ENCODE measurements at places on chromosomes 6 and 20.
A peak's percentile ranks its signal among the peaks of the same experiment; 100 is the strongest.

GRCh38 chr6:80988892-80989291 is 763.6 kb downstream of the TENT5A start:
- no peak for DNase-seq

GRCh38 chr6:109006818-109007217 is 87.8 kb downstream of the SESN1 start:
- DNase-seq = no peak

GRCh38 chr6:28875191-28875747 is 48.5 kb downstream of the TRIM27 start:
- no peak for DNase-seq

- DNase-seq = no peak
Observed at GRCh38 chr6:79694156-79694555, 63.0 kb downstream of the SH3BGRL2 start.

GRCh38 chr6:18842534-18842933 is 455.4 kb downstream of the RNF144B start:
- DNase-seq = no peak

- DNase-seq = peak; percentile 12
Observed at GRCh38 chr20:51122931-51123658, 100.2 kb upstream of the KCNG1 start.

GRCh38 chr6:76250666-76251065 is 178.2 kb upstream of the IMPG1 start:
- no peak for DNase-seq

- DNase-seq = no peak
Observed at GRCh38 chr20:21395666-21396598, 1.4 kb downstream of the NKX2-4 start.

GRCh38 chr6:38527371-38527770 is 112.4 kb downstream of the BTBD9 start:
- no peak for DNase-seq

- no peak for DNase-seq
Observed at GRCh38 chr20:49476016-49476355, 6.5 kb downstream of the KCNB1 start.

DNA sequence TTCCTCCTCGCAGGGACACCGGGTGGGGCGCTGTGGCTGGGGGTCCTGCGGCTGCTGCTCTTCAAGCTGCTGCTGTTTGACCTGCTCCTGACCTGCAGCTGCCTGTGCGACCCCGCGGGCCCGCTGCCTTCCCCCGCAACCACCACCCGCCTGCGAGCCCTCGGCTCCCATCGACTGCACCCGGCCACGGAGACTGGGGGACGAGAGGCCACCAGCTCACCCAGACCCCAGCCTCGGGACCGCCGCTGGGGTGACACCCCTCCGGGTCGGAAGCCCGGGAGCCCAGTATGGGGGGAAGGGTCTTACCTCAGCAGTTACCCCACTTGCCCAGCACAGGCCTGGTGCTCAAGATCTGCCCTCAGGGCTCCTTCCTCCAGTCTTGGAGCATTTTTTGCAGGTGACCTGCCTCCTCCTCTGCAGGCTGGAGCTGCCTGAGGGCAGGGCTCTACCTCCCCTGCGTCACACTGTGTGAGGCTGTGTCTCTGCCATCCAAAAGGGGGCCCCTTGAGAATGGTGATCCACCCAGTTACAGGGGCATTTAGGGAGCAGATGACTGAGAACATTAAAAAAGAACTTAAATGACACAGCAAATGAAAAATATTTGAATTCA is 3.9 kb upstream of the CNPY3 start:
- DNase-seq = no peak

- DNase-seq = no peak
Observed at GRCh38 chr6:131063764-131064272, 773 bp upstream of the EPB41L2 start.

GRCh38 chr20:54848984-54849538 is 373.7 kb downstream of the DOK5 start:
- no peak for DNase-seq

- no peak for DNase-seq
Observed at GRCh38 chr6:131629651-131630050, 1.6 kb upstream of the MED23 start.

DNA sequence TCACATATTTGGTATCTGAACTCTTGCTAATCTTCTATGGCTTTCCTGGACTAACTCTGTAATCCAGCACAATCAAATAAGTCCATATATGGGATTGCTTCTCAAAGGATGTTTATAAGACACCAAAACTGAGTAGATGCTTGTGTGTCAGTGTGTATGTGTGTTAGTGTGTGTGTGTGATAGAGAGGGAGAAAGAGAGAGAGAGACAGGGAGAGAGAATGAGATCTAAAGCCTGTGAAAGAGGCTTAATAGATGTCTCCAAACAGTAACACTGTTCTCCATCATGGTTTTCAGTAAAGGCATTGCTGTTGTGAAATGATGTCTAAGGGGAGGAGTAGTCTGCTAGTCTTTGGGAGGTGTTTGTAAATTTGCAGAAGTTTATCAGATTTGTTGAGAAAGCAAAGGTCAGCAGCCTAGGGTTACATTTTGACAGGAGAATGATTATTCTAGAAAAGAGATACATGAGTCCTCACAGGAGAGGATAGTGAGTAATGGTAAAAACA is 73.9 kb upstream of the MLIP start:
- no peak for DNase-seq

- peak; percentile 83 for DNase-seq
Observed at GRCh38 chr20:709991-710779, 34.6 kb upstream of the SCRT2 start.

DNA sequence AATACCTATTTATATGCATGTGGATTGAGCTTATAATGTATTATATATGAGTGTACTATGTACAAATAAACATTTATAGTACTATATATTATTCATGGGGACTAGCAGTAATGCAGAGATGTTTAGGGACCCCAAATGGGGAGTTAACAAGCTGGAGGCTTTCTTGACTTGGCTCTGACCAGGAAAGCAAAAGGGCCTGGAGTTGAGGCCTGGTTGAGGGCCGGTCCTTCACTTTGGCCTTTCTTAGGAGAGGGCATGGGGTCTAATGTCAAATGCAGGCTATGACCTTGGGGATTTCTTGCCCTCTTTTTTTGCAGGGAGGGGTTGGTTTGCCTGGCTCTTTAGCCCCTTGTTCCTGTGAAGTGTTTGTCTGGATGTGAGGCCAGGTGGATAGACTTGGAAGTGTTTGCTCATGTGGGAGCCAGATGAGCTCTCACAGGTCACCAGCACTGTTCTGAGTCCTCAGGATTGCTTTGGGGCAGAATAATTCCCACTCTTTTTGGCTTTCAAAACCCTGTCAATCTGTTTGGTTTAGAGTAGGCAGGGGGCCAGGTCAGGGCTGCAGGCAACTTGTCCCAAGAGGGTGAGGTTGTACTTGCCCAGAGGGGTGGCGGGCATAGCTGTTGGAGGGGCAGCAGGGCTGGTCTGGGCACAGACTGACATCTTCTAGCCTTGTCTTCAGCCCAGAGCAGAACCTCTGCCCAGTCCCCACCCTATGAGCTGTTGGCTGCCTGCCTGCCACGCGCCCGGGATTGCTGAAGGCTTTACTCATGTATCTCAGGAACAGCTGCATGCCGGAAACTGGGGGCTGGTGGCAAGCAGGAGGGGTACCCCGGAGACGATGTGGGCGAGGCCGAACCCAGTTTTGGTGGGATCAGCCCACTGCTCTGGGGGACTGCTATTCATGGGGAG is 14.6 kb downstream of the TJAP1 start:
- DNase-seq = no peak

DNA sequence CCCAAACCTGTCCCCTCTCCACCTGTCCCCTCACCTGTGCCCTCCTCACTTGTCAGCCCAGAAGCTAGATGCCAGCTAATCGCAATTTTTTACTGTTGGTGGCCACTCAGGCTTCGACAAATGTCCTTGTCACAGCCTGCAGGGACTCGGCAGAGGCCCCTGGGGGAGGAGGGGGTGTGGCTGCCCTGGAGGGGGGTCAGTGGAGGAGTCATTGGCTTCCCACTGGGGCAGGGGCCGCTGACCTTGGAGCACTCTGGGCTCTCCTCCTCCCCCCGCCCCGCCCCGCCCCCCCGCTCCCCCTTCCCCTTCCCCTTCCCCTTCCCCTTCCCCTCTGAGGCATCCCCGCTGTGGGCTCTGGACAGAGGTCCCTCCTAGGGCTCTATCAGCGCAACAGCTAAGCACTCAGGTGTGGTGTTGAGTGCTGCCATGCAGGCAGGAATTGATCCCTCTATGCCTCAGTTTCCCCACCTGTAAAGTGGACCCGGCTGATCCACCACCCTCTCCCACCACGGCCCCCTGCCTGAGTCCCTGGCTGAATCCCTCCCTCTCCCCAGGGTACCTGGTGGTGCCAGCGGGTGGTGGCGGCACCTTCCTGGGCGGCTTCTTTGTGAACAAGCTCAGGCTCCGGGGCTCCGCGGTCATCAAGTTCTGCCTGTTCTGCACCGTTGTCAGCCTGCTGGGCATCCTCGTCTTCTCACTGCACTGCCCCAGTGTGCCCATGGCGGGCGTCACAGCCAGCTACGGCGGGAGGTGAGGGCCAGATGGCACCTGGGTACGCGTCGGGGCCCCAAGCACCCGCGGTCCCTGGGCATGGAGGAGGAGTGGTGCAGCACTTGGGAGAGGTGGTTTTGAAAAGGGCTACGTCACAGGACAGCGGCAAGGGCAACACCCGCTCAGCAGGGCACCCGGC is 23.8 kb downstream of the SLCO4A1 start:
- no peak for DNase-seq

DNA sequence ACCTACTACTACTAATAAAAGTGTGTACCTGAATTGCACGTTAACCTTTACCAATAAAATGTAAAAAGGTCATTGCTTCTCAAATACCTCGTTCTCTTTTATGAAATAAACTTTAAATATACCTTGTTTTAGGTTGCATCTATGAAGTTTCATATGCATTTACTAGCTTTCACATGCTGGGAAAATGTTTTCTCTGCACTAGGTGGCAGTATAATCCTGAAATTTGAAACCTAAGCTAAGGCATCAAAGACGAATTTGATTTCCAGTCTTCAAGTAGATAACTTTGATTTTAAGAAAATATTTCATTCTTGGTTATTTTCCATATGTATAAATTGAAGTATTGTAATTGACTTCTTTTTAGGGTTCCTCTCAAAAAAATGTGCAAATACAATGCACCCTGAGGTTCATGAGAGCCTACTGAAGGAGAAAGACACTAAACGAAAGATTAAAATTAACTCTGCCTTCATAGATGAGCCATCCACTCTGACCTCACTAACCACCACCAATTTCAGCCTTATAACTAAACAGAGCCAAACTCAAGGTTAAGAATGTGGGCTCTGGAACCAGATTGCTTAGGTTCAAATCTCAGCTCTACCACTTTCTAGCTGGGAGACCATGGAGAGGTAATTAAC is 7.3 kb upstream of the COL9A1 start:
- no peak for DNase-seq

GRCh38 chr6:100184473-100184872 is 190.4 kb upstream of the MCHR2 start:
- no peak for DNase-seq

DNA sequence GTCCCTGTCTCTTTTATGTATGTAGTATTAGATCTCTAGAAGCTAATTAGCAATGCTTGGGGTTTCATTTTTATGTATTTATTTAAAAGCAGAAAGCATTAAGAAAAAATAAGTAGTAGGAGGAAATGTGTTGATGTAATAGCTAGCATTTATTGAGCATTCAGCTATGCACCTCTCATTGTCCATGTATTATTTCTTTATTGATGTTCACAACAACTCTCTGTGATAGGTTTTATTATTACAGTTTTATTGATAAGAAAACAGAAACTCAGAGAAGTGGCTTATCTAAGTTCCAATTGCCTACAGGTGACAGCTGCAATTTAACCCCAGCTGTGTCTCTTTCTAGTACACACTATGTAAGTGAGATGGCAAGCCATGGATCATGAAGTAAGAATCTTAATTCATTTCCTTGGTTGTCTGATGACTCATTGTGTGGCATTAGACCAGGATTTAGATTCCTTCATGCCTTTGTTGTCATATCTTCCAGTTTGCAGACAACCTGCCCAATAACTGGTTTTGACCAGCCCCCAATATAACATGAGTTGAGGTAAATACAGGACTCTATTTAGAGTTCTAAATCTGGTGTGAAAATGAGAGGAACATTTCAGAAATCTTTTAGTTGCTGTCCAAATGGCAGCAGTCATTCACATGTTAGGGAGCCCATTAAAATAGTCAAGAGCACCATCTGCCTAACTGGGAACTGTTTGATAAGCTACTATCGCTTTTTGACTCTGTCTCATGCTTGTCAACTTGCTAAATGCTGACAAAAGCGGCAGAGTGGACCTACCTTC is 170.8 kb upstream of the PHACTR1 start:
- no peak for DNase-seq

DNA sequence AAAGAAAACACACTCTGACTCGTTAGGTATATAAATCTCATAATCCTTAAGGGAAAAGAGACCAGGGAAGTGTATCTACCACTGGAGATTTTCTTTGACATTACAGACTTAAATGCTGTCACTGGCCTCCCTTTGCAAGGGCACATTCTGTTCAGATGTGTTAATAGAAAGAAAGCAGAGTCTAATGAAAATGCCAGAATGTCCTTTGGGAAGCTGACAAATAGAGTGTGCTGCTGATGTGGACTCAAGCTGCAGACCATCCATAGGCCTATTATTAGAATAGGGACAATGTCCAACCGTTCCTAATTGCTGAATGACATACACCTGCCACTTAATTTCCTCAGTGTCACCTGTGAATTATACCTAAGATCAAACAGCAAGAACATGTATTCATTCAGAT is 41.2 kb downstream of the SLC35D3 start:
- no peak for DNase-seq

- no peak for DNase-seq
Observed at GRCh38 chr6:3414327-3415081, 42.3 kb downstream of the SLC22A23 start.

DNA sequence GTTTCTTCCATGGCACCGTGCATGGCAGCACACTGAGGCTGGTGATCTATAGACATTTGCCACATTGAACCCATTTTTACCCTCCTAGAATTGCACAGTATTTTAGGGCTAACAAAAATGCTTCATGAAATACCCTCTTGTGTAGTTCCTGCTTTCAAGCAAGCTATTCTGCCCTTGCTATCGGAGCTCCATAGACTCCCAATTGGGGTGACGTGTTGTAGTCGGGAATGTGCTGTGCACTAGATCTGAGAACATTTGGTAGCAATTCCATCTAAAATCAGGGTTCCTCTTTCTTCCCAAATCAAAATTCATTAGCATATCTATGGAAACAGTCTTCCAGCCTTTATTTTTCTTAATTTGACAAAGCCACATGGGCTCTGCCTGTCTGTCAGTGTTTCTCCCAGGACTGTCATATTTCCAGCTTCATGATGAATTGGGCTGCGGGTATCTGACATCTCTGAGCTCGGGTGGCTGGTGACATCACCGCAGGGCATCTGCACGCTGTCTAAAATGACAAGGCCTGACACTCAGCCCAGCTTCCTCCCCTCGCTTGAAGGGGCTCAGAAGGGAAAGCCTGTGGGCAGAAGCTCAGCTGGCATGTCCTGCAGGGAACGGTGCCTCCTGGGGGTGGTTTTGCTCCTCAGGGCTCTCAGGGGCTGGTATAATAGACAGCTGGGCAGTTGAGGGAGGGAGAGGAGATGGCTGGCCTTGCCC is 406.4 kb downstream of the QKI start:
- no peak for DNase-seq

GRCh38 chr6:37654727-37655500 is 42.8 kb downstream of the MDGA1 start:
- no peak for DNase-seq

Data from mesenteric fat pad (tissue), 1 donor.